CD14-positive monocyte (primary cell): ENCODE measurements at places on chromosomes 16 and 17.

- DNase-seq, result no peak
Observed at GRCh38 chr16:2090777-2091546, 43.2 kb downstream of the TSC2 start.

DNA sequence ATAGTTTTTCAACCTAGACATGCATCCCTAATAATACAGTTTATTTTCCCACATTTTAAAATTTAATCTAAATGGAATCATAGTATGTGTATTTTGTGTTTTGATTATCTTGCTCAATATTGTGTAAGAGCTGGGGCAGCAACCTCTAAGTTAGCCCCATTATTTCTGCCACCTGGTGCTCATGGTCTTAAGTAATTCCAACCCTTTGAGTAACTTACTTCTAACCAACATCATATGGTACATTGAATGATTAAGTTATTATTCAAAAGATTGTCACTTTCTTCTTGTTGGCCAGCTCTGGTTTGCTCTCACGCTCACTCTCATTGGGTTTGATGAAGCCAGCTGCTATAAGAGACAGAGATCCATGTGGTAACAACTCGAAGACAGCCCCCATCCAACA lies 3.9 kb upstream of the KRTAP4-3 start:
- no peak for DNase-seq

GRCh38 chr16:89409161-89409711 lies 81.1 kb downstream of the ANKRD11 start:
- no peak for DNase-seq

GRCh38 chr17:78497115-78497540 lies 80.1 kb downstream of the DNAH17 start:
- DNase-seq, result peak; percentile 73

DNA sequence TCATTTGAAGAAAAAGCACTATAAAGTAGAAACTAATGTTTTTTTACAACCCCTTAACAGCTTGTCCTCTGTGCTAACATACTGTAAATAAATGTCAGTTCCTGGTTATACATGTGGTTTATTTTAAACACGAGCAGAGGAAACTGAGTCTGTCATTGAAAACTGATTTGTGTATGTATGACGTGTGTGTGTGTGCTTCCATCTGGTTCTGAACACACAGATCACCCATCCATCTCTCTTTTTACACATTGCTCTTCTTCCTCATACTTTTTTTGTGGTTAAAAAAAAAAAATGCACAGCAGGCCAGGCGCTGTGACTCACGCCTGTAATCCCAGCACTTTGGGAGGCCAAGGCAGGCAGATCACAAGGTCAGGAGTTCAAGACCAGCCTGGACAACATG lies 49.5 kb downstream of the ZNF423 start:
- no peak for DNase-seq

DNA sequence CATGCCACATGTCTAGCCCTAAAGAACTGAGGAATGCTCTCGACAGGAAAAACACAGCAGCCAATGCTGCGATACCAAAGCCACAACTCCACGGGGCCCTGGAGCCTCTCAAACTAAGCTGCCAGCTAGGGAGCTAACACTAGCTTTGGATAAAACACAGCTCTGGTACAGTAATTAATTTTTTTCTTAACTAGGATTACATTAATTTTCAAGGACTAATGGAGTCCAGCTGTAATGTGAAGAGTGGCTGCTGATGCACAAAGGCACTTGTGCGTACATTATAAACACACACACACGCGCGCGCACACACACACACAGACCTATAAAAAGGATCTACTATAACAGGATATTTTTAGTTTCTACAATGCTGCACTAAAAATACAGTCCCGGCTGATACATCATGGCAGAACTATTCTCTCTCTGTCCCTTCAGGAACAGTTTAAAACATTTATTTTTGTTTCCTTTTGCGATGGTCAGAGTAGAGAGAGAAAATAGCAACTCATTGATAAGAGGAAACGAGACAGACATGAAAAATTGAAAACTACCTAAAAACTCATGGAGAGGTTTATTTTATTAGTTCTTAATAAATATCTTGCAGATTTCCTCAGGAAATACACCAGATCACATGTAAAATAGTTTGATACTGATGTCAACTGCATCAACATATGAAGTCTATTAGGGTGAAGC lies 88.5 kb downstream of the SMG6 start:
- no peak for DNase-seq

GRCh38 chr16:87426423-87427215 lies 34.5 kb downstream of the MAP1LC3B start:
- DNase-seq, result no peak

DNA sequence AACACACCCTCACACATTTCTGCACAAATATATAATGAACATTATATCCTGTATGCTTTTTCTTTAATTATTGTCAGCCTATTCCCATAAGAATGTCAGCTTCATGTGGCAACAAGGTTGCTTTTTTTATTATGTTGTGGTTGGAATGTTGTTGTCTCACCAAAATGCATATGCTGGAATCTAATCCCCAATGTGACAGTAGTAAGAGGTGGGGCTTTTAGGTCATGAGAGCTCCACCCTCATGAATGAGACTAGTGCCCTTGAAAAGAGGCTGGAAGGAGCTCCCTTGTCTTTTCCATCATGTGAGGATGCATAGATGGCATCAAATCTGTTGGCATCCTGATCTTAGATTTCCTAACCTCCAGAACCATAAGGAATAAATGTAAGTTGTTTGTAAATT lies 131.3 kb upstream of the IRX6 start:
- no peak for DNase-seq

DNA sequence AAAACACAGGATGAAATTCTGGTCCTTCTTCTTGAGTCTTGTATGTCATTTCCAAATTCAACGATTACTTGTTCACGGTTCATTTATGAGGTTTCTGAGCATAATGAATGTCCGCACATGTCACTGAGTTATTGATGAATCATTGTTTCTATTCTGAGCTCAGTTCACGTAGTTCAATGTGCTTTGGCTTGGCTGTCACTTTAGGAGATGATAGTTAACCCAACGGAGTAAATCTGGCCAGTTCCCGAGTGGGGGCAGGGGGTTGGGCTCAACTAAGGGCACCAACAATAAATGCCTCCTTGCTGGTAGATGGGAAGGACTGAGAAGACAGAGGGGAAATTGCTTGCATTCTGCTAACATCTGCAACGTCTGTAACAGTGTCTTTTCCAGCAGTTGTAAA lies 239.4 kb upstream of the HSBP1 start:
- DNase-seq, result no peak

DNA sequence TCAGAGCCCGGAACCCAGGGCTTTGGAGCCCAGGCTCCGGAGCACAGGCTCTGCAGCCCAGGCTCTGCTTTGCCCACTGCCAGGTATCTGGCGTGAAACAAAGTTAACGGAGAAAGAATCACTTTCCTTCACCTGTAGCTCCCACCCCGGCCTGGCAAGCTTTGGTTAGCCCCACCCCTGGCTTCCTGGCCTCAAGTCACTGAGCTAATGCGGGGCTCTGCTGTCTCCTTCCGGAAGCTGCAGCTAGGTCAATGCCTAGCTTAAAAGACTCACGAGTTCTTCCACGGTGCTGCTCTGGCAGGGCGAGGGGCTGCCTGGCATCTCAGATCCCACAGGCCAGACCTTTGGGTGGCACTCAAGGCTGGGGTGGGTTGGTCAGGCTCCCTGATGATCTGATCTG lies 21.1 kb upstream of the SPPL2C start:
- no peak for DNase-seq

GRCh38 chr17:44529864-44530263 lies 26.7 kb upstream of the GPATCH8 start:
- no peak for DNase-seq

GRCh38 chr16:88516601-88517061 lies 53.6 kb upstream of the ZC3H18 start:
- no peak for DNase-seq

DNA sequence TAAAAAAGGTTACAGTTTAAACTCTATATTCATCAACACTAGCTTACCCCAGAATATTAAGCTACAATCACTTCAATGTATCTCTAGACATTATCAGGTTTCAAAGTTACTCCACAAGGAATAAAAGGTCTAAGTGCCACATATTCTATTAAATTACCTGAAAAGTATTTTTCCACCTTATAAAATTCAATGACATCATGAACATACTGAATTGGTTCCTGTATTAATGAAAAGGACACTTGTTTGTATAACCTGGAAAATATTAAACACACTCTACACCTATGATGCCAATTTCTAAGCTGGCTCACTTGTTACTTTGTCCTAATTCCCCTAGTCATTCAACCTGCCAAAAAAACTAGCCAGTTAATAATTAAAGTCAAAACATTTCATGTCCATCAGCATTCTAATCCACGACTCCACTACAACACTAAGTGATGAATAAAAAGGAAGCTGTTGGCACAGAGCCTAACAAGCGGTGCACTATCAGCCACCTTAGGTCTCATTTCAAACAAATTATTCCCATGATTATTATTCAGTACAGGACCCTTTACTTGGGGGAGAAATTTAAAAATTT lies 12.2 kb downstream of the MED13 start:
- DNase-seq, result no peak

DNA sequence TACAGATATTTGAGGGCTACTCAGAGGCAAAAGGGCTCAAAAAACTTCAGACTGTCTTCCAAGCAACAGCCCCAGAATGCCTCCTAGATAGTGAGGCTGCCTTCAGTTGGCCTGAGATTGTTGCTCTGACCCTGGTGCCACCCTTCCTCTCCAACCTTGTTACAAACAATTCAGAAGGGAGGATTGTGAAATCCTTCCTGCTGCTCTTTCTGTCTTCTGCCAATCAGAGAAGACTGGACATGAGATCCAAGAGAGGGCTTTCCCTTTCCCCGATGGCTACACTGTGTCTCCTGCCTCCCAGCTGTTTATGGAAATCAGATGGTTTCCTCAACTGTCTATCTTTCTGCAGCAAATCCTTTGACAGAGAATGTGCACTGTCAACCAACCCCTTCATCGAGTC lies 419.9 kb downstream of the CDH13 start:
- DNase-seq, result no peak

- DNase-seq, result no peak
Observed at GRCh38 chr17:78974635-78975591, 4.8 kb downstream of the LGALS3BP start.

DNA sequence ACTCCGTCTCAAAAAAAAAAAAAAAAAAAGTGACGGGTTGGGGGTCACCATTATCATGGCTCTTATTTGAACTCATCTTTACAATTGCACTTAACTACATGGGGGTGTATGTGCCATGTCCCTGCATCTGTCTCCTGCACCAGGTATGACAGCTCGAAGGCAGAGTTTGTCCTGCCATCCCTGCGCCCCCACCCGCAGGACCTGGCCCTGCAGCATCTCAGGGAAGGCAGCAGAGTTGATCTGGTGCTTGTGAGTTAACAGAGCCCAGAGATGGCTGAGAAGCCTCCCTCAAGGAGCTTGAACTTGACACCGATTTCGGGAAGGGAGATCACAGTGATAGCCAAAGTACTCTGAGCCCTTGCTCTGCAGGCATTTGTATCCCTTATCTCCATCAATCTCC lies 44.8 kb downstream of the C16orf82 start:
- DNase-seq, result no peak

DNA sequence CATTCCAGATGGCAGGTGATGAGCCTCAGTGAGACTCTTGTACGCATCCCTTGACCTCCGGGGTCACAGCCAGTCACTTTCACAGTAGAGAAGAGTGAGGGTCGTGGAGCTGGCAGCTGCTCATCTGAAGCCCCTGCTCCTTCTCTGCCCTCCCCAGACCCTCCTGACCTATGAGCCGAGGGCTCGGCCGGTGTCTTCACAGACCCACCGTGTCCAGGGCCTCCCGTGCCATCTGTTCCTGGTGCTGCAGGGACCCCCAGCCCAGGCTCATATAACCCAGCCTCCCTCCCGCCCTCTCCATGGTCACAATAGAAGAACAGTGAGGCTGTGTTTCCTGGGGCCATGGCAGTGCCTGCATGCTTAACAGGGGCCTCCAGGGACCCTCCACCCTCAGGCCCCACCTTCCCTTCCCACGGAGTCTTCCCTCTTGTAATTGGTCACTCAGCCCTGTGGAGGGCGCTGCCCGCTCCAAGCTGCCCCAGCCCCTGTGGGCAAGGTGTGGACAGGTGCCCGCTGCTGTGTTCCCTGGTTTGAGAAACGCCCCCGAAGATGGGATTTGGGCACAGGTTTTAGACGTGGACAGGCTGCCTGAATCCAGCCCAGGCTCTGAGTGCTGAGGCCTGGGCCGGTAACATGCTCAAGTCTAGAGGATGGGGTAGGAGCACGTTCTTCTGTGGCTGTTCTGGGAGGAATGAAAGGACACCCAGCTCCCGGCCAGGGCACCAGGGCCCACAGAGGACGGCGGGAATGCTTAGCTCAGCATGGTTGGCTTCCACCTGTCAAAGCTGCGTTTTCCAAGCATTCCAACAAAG lies 38.7 kb downstream of the ACSF3 start:
- DNase-seq, result no peak

DNA sequence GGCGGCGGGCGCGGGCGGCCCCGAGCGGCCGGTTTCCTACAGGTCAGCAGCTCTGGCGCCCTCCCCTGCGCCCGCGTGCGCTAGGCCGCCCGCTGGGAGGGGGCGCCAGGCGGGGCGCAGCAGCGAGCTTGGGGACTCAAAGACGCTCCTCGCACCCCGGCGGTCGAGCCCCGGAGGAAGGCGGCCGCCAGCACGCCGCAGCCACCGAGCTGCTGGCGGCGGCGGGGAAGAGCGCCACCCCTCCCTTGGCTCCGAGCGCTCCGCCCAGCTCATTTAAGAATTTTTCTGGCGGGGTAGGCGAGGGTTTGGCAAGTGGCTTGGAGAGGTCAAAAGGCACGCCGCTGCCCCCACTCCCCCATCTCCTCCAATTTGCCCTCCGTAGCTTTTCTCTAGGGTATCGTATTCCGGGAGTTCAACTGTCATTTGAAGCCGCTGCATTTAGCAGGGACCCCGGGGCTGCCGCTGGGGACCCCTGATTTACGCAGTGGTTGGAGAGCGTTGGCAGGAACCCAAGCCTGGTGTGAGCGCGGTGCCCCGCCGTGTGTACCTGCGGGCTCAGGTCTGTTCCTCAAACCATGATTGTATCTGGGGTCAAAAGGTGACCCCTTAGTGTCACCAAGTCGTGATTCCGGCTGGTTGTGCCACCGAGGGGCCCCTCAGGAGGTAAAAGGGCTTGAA lies 59.5 kb upstream of the GSE1 start:
- DNase-seq, result no peak

DNA sequence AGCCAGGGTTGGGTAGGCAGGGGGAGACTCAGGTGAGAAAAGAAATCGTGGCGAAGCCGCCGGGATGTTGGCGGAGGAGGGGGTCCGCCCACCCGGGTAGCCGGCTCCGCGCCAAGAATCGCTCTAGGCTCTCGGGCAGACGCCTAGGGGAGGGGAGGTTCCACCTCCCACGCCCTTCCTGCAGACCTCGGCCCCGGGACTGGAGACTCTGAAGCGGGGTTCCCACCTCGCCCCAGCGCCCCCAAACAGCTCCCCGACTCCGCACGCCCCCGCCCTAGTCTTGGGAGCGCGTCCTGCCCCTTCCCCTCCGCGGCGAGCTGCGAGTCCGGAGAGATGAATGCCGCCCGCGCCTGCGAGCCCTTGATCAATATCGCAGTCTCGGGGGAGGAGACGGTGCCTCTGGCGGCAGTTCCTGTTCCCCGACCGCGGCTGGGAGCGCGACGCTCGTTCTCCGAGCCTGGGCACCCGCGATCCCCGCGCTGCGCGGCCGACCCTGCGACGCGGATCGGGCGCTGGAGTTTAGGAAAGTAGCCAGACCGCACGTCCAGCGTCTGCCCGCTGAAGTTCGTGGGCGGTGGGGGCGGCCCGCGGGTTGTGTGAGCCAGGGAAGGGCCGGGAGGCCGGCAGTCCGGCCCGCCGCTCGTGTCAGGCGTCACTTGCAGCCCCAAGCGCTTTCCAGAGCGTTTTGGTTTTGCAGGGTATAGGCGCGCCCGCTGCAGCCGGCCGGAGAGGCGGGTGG lies 790 bp downstream of the CRHR1 start:
- peak; percentile 13 for DNase-seq

- DNase-seq, result no peak
Observed at GRCh38 chr17:61414936-61415251, 15.3 kb downstream of the TBX2 start.

GRCh38 chr16:1101133-1101532 lies 5.1 kb upstream of the C1QTNF8 start:
- no peak for DNase-seq
